GM23338 (cell line): ENCODE measurements at places on chromosomes 6 and 20. TPM values are rescaled to one million over a fixed set of nuclear protein-coding genes. Genes with fewer than 3 reads are reported as not detected.

- no peak for DNase-seq
- H3K27me3 ChIP-seq: no peaks in the 10 kb centered on the region
- H3K4me3 ChIP-seq: no peak overlapping the region
- no peaks in the 10 kb centered on the region for H3K36me3 ChIP-seq
- H3K27ac ChIP-seq: no peak overlapping the region
Measured at GRCh38 chr6:81997090-81997926, 244.8 kb upstream of the TENT5A start.

GRCh38 chr6:129575378-129576118 is 134.4 kb downstream of the ARHGAP18 start:
- no peaks in the 10 kb centered on the region for H3K27me3 ChIP-seq
- H3K27ac ChIP-seq: no peak overlapping the region
- no peaks in the 10 kb centered on the region for H3K4me1 ChIP-seq
- DNase-seq: peak; percentile 79
- H3K4me3 ChIP-seq: no peak overlapping the region
- H3K36me3 ChIP-seq: no peaks in the 10 kb centered on the region

DNA sequence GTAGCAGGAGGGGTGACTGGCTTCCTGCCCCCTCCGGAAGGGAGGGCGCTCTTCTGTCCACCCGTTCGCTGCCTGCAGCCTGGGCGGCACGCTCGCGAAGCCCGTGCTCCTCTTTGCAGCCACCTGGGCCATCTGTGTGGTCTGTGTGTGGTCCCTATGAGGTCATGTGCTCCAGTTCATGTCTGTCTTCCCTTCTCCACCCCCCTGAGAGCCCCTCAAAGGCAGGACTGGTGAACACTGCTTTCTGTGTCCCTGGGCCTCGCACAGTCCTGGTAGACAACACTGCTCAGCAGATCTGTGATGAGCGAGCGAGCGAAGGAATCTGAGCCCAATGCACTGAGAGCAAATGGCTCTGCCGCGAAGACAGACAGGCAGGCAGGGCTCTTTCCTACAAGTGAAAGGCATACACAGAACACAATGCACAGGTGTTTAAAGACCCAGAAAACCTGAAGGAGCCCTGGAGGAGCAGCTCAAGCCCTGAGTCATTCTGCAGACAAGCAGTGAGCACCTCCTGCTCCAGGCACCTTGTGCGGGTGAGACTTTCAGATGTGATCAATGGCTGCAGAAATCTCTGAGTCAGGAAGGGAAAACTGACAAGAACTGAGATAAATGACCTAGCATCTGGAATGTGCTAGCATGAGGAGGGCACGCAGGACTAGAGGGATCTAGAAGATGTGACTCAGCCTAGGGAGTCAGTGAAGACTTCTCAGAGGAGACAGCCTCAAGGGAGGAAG is 27.1 kb downstream of the PPP1R3G start:
- no peak for DNase-seq
- H3K36me3 ChIP-seq: no peaks in the 10 kb centered on the region
- H3K27me3 ChIP-seq: no peaks in the 10 kb centered on the region
- no peaks in the 10 kb centered on the region for H3K4me1 ChIP-seq
- H3K4me3 ChIP-seq: no peak overlapping the region

DNA sequence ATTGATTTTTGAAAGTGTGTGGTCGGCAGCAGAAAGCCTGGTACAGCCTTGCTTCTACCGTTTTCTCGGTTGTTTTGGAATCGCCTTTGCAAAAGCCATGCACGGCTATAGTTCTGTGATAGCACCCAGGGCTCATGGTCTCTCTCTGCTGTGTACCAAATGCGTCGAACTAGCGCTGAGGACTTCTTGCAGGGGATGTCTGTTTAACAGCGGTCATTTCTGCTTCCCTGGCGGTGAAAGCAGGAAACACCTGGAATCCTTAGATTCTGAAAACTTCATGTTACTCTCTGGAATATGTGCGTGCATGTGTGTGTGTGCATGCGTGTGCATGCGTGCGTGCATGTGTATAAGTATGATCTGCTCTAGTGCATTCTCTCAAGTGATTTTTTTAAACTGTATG is 26.1 kb upstream of the GCNT2 start:
- peaks cover 1% of the 10 kb centered on the region; the same call in 1 of the 2 replicates for H3K27me3 ChIP-seq
- no peak overlapping the region for H3K27ac ChIP-seq
- no peak for DNase-seq
- H3K4me1 ChIP-seq: no peaks in the 10 kb centered on the region
- no peaks in the 10 kb centered on the region for H3K36me3 ChIP-seq

DNA sequence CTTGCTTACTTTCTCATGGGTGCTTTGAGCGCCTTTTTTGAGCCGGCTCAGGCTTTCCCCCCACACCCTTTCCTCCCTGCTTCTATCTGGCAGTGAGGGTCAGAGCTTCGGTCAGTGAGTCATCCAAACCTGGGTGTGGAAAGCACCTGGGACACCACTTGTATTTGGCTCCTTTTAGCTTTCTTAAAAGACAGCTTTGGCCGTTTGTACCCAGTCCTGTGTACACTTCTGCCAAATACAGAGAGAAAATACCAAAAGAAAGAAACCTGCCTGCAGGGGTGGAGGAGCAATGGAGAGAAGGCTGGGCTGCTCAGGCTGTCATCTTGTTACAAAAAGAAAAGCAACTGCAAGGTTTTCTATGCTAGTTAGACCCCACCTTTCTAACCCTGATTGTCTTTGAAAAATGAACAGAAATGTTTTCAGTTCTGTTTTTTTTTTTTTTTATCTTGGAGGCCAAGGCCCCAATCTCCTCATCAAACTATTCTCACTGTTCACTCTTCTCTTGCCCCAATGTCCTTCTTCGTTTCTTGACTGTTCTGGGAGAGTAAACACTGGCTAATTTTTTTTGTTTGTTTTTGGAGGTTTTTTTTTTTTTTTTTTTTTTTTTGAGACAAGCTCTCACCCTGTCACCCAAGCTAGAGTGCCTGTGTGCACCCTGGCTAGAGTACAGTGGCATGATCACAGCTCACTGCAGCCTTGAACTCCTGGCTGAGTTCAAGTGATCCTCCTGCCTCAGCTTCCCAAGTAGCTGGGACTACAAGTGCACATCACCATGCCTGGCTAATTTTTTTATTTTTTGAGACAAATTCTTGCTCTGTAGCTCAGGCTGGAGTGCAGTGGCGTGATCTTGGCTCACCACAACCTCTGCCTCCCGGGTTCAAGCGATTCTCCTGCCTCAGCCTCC is 76.4 kb downstream of the SSR1 start:
- no peak overlapping the region for H3K4me3 ChIP-seq
- no peaks in the 10 kb centered on the region for H3K27me3 ChIP-seq
- peaks cover 11% of the 10 kb centered on the region; the same call in 1 of the 2 replicates for H3K4me1 ChIP-seq
- no peak overlapping the region for H3K27ac ChIP-seq
- no peak for DNase-seq
- no peaks in the 10 kb centered on the region for H3K36me3 ChIP-seq

DNA sequence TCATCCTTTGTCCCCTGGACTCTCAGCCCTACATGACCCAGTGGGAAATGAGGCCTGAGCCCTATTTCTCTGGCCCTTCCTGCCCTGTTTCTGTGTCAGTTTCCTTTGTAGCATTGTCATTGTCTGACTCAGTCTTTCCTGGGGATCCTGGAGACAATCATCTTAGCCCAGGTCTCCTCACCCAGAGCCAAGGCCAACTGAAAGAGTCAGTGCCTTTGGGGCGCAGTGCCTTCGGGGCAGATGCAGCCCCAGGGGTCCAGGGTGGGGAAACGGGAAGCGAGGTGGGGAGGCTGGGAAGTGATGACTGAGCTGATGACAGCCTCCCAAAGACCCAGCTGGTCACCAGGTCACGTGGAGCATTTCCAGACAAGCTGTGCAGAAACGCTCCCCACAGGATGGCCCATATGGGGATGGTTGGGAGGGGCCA is 93.3 kb upstream of the SULF2 start:
- H3K4me3 ChIP-seq: no peak overlapping the region
- H3K27ac ChIP-seq: no peak overlapping the region
- H3K36me3 ChIP-seq: no peaks in the 10 kb centered on the region
- no peak for DNase-seq
- no peaks in the 10 kb centered on the region for H3K4me1 ChIP-seq
- H3K27me3 ChIP-seq: no peaks in the 10 kb centered on the region

DNA sequence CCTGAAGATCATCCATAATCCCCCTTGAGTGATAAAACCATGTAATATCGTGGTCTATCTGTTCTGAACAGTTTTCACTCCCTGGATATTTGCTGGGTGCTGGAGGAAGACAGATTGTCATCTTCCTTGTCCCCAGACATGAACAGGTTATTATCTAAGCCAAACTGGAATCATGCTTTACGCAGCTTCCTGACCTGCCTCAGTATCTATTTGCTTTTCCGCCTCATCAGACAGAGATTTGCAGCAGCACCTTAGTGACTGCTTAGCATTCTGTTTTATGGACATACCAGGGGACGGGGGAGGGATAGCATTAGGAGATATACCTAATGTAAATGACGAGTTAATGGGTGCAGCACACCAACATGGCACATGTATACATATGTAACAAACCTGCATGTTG is 124.6 kb downstream of the SLC23A2 start:
- H3K36me3 ChIP-seq: no peaks in the 10 kb centered on the region
- H3K4me3 ChIP-seq: no peak overlapping the region
- no peak for DNase-seq
- H3K4me1 ChIP-seq: no peaks in the 10 kb centered on the region

DNA sequence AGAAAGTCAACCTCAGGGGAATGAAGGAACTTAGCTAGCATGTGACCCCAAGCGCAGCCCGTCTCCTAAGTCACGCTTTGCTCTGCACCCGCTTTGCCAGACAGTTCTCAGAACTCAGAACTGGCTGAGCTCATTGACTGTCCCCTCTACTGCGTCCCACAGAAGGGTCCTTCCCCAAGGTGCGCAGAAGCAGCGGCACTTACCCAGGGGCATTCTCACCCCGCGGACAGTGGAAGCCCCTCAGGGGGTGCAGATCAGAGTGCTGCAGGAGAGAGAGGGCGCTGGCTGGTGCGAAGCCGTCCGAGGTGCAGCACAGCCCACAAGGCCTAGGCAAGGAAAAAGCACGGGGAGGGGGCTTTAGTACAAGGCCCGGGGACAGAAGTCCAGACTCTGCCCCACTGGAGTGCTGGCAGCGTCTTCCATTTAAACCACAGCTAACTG is 807 bp downstream of the SNHG17 start:
- peak; percentile 21 for DNase-seq
- H3K36me3 ChIP-seq: peaks cover 45% of the 10 kb centered on the region
- no peaks in the 10 kb centered on the region for H3K27me3 ChIP-seq
- peaks cover 6% of the 10 kb centered on the region; the same call in 1 of the 2 replicates for H3K4me1 ChIP-seq
- peak overlapping the region; percentile 73; the same call in 1 of the 2 replicates for H3K27ac ChIP-seq

GRCh38 chr6:119683031-119683430 is 333.5 kb upstream of the MAN1A1 start:
- H3K27me3 ChIP-seq: no peaks in the 10 kb centered on the region
- no peak overlapping the region for H3K27ac ChIP-seq
- DNase-seq: no peak
- H3K4me3 ChIP-seq: no peak overlapping the region
- H3K4me1 ChIP-seq: no peaks in the 10 kb centered on the region

DNA sequence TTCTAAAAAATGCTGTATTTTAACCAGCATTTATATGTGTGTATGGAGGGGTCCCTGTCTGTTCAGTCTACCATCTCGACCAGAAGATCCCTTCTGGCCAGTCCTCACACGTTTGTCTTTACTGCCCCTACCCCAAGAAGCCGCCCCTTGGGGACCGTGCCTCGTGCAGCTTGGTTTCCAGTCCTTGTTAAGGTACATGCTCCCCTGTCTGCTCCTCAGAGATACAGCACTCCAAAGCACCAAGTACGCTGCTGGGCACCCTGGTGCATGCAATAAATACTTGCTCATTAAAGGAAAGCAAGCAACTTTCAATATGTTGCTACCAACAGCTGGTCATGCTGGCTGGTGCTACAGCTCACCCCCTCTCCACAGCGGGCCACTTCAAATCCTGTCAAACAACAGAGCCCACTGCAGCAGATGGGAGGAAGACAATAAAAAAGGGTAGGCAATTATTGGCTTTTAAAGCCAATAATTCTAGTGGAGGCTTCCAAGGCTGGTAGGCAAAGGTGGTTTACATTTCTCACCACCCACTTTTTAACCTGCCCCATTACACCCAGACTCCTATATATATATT is 61.6 kb downstream of the PSMG4 start:
- no peak for DNase-seq
- H3K27me3 ChIP-seq: no peaks in the 10 kb centered on the region
- H3K27ac ChIP-seq: no peak overlapping the region
- H3K4me3 ChIP-seq: no peak overlapping the region
- no peaks in the 10 kb centered on the region for H3K4me1 ChIP-seq

GRCh38 chr6:41621367-41621766 is 16.9 kb upstream of the MDFI start:
- no peaks in the 10 kb centered on the region for H3K4me1 ChIP-seq
- no peak overlapping the region for H3K27ac ChIP-seq

DNA sequence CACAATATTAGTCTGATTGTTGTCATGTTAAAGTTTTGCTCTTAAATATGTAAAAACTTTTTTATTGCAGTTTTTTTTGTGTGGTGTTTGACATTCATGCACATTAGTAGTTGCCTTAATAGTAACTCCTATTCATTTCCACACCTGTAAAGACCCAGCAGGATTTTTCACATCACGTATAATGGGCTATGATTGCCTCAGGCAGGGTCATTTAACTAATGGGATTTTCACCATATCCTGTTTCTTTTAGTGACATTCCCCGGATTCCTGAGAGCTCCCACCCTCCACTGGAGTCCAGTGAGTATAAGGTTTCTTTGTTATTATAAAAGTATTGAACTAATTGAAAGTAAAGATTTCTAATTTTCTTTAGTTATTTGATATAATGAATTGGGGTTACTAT is 359.2 kb downstream of the RIMS1 start:
- peaks cover 46% of the 10 kb centered on the region for H3K4me1 ChIP-seq
- peak overlapping the region; percentile 82 for H3K27ac ChIP-seq
- no peak overlapping the region for H3K4me3 ChIP-seq
- DNase-seq: peak; percentile 78
- no peaks in the 10 kb centered on the region for H3K36me3 ChIP-seq

DNA sequence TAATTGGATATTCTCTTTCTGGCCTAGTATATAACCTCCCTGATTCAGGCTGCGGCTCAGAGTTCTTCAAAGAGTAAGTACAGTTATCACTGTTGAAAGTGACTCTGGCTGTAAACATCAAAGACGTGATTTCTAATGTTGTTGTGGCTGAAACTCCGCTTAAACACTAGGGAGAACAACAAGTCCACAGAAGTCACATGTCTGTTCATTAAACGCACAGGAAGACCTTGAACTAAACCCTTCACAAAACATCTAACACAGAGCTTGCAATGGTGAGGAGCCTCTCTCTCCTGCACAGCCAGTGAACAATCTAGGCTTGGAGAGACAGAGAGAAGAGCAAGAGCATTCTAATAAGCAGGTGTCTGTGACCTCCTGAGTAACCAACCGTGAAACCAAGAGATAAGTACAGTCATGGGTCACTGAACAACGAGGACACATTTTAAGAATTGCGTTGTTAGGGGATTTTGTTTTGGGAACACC is 249.3 kb downstream of the PRKN start:
- DNase-seq: no peak
- H3K36me3 ChIP-seq: no peaks in the 10 kb centered on the region
- no peaks in the 10 kb centered on the region for H3K27me3 ChIP-seq
- H3K4me1 ChIP-seq: no peaks in the 10 kb centered on the region
- H3K4me3 ChIP-seq: no peak overlapping the region
- H3K27ac ChIP-seq: no peak overlapping the region

The EFCAB8 gene
- 0.35 TPM in 1 of 2 replicates, not detected in the other for total RNA-seq

The NAPB gene
- total RNA-seq: 12.9 and 18.1 TPM in 2 replicates

The PAX1 gene
- total RNA-seq: 0.14 TPM in 1 of 2 replicates, not detected in the other

The TAAR5 gene
- total RNA-seq: not detected in 2 replicates

The SNAP25 gene
- 0.78 and 1.3 TPM in 2 replicates for total RNA-seq
